Ureter (tissue), 1 donor: ENCODE measurements at places on chromosomes 2 and 18. TPM values are rescaled to one million over a fixed set of nuclear protein-coding genes. Genes with fewer than 3 reads are reported as not detected.

- DNase-seq, result no peak
These were observed 83.7 kb downstream of the DSEL start for GRCh38 chr18:67432806-67433205.

GRCh38 chr2:28276807-28277206 is 115.9 kb upstream of the FOSL2 start:
- no peak for DNase-seq

- no peak for DNase-seq
These were observed 106.3 kb downstream of the TTN start for GRCh38 chr2:178700922-178701342.

Gene VWC2L
- total RNA-seq, result not detected

Gene KIF5C
- 14.3 TPM for total RNA-seq
